ENCODE measurements at places on chromosomes 1 and 21. TPM values are rescaled to one million over a fixed set of nuclear protein-coding genes. Genes with fewer than 3 reads are reported as not detected.

Gene TMEM59
- 511 TPM for polyA plus RNA-seq

- DNase-seq: no peak
Observed at GRCh38 chr1:181206979-181207790, 118.7 kb downstream of the IER5 start.

GRCh38 chr21:36419996-36420395, 34.8 kb downstream of the CHAF1B start:
- peak; percentile 15 for DNase-seq

GRCh38 chr1:231591466-231591865, 35.1 kb upstream of the DISC1 start:
- no peak for DNase-seq

Gene KCNA3
- 38.4 TPM for polyA plus RNA-seq

DNA sequence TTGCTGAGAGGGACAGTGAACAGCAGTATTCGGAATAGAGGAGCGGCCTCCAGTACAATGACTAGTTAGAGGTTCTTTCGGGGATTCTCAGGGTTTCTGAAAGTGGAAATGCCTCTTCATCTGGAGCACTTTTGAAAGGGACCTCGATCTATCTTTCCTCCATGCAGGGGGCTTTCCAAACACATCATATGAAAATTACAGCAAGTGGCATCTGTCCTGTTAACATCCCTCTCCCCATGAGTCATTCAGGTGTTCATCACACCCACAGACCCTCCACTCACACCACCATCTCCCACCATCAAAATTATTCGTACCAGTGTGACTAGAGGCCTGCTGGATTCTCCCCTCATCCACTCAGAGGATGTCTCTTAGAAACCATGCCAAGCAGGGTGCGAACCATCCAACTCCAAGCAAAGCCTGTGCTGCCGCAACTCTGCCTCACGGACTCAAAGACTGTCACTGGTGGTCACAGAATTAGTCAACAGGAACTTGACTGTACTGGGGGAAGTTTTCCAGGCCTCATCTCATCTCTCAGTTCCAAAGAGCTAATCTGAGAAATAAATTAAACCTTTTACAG, 211.1 kb downstream of the MRPL39 start:
- DNase-seq: no peak

GRCh38 chr1:86704972-86705664, 742 bp downstream of the SH3GLB1 start:
- DNase-seq: no peak

GRCh38 chr1:39640861-39641260, 1.4 kb upstream of the HEYL start:
- DNase-seq: no peak

- no peak for DNase-seq
Observed at GRCh38 chr1:23451441-23451840, 26.9 kb upstream of the TCEA3 start.

Gene RPL22
- 174 TPM for polyA plus RNA-seq

GRCh38 chr1:9340864-9341263, 48.2 kb downstream of the SPSB1 start:
- no peak for DNase-seq

DNA sequence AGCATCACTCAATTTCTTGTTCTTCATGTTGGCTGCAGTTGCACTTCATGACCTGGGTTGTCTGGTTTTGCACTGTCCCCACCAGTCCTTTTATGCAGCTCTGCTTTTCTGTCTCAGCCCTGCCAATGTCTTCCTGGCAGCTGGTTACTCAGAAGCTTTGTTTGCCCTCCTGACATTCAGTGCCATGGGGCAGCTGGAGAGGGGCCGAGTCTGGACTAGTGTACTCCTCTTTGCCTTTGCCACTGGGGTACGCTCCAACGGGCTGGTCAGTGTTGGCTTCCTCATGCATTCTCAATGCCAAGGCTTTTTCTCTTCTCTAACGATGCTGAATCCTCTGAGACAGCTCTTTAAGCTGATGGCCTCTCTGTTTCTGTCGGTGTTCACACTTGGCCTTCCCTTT, 6.6 kb downstream of the PIGV start:
- no peak for DNase-seq

Gene A3GALT2
- not detected for polyA plus RNA-seq

Gene RCSD1
- 273 TPM for polyA plus RNA-seq

DNA sequence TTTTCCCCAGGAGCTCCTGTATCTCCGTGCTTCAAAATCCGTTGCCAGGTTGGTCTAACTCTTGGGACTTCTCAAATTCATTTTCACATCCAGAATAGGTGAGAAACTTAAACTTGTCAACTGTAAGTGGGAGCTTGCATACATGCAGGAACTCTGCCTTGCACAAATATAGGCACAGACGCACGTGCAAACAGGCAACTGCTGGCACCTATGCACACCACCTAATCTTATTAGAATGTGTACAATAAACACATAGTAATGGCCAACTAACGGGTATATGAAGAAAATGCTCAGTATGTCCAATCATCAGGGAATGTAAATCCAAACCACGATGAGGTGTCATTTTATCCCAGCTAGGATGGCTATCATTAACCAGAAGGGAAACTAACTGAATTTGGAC, 22.6 kb upstream of the FCGR2A start:
- DNase-seq: no peak

- no peak for DNase-seq
Observed at GRCh38 chr21:17085707-17086106, 427.1 kb upstream of the CXADR start.

DNA sequence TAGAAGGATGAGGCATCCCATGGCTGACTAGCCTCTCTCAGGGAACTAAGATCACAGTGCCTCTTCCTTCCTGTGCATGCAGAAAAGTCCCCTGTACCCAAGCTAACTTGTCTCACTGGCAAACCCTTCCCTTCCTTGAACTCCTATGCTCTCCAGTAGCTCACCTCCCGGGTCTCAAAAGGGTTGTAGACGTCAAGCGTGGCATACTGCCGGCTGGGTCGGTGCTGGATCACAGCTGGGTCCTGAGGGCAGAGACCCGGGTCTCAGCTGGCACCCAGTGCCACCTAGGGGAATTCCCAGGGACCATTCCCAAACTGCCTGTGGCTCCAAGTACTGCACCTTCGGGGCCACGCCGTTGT, 688 bp downstream of the SCAMP3 start:
- DNase-seq: no peak

DNA sequence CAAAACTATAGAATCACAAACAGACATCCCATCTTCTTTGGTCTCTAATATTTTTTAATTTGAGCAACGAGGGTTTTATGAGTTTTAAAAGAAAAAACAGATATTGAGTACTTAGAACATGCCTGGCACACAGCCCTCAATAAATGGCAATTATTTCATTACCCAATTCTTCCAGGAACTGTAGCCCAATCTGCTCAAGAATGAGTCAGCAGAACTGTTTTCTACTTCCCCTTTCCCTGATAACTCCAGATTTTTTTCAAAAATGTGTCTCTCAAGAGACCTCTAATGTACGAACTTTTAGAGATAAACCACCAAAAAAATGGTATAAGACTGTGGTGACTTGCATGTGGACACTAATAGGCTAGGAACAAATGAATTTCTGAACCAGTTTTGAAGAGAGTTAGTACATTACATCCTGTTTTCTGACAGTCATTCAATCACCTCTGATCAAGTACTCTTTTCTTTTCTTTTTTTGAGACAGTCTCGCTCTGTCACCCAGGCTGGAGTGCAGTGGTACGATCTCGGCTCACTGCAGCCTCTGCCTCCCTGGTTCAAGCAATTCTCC, 11.5 kb downstream of the ABL2 start:
- no peak for DNase-seq

- no peak for DNase-seq
Observed at GRCh38 chr1:217493290-217493689, 137.6 kb downstream of the GPATCH2 start.

Gene LCE1D
- not detected for polyA plus RNA-seq

- no peak for DNase-seq
Observed at GRCh38 chr1:221983444-221983843, 241.6 kb upstream of the DUSP10 start.

Gene KRTAP19-3
- not detected for polyA plus RNA-seq

Gene KCNH1
- not detected for polyA plus RNA-seq

DNA sequence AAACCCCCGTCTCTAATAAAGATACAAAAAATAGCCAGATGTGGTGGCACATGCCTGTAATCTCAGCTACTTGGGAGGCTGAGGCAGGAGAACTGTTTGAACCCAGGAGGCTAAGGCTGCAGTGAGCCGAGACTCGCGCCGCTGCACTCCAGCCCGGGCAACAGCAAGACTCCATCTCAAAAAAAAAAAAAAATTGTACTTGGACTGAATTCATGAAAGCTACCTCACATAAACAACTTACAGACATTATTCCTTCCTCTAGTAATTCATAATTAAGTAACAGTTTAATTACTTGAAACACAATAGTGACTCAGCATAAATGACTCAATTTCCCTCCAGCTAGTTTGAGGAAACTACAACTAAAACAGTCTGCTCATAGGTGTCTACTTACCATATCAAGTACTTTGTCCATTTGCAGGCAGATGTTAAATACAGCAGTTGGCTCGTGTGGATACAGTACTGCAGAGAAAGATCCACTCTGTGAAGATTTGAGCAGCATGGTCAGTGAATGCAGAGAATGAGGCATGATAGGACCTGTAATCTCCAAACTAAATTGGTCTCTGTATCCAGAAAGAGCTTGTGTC, 9.4 kb downstream of the DONSON start:
- no peak for DNase-seq
